ENCODE measurements at places on chromosomes 5 and 9.

- no peak for DNase-seq
Observed at GRCh38 chr9:2385746-2386145, 235.8 kb upstream of the VLDLR start.

- no peak for DNase-seq
Observed at GRCh38 chr9:98317134-98317857, 61.8 kb upstream of the TBC1D2 start.

DNA sequence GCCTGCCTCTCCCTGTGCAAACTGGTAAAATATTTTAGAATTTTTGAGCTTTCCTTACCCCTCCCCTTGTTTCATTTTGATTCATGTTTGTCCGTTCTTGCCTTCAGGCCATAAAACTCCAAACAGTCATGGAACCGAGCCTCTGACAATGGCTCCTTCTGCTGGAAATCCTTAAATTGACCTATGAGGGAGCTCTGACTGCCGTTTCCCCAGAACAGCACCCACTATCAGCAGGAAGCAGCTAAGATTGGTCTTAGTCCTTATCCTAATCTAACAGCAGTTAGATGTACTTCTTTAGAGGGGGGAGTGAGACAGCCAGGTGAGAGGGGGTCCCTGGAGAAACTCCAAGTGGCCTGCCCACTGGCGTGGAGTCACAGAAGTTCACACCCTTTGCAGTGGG is 106.7 kb downstream of the FAM174A start:
- no peak for DNase-seq

- no peak for DNase-seq
Observed at GRCh38 chr5:41432481-41433253, 77.7 kb downstream of the PLCXD3 start.

- DNase-seq: no peak
Observed at GRCh38 chr5:4418084-4418483, 722.0 kb upstream of the ADAMTS16 start.

GRCh38 chr5:58040044-58040443 is 419.8 kb downstream of the PLK2 start:
- DNase-seq: no peak

GRCh38 chr9:93644397-93645088 is 68.2 kb downstream of the PHF2 start:
- no peak for DNase-seq

DNA sequence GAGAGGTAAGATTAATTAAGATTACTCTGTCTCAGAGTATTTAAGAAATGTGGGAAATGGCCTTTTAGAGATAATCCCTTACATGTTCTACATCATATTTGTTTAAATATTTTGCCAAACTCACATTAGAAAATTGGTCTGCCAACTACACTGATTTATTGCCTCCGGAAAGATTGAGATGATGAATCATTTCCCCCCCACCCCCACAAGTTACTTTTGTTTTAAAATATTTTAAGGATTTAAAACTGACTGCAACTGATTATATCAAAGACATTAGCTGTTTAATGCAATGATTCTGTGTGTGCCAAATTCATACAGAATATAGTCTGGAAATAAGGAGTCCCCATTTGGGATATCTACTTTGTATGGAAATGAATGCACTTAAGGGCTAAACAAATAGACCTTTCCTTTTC is 674.4 kb downstream of the PRR16 start:
- DNase-seq: no peak

DNA sequence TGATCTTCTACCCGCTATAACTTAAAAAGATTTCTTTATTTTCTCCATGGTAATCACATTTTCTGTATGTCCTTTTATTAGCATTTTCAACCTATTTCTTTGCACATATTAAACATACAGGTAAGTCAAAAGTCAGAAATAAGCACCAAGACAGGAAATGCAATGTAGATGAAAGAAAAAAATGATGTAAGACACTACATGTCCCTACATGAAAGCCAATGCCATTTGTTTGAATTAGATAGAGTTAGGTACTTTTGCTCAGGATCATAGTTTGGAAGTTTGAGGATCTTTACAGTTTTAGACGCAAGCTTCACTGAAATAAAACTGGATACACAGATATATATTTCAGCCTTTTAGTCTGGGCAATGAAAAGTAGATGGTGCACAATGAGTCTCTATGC is 453.1 kb upstream of the MEF2C start:
- DNase-seq: no peak

- no peak for DNase-seq
Observed at GRCh38 chr5:17330386-17330785, 113.0 kb downstream of the BASP1 start.

- no peak for DNase-seq
Observed at GRCh38 chr5:54534191-54535004, 16.8 kb downstream of the SNX18 start.

DNA sequence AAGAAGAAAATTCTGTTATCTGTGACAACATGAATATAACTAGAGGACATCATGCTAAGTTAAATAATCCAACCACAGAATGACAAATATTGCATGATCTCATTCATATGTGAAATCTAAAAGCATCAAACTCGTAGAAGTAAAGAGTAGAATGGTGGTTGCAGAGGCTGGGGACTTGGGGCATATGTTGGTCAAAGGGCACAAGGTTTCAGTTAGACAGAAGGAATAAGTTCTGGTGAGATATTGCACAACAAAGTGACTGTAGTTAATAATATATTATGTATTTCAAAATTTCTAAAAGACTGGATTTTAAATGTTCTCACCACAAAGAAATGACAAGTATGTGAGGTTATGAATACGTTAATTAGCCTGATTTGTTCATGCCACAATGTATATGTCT is 24.8 kb downstream of the GRIA1 start:
- no peak for DNase-seq
